ENCODE measurements at places on chromosomes 7 and 10. TPM values are rescaled to one million over a fixed set of nuclear protein-coding genes. Genes with fewer than 3 reads are reported as not detected.

DNA sequence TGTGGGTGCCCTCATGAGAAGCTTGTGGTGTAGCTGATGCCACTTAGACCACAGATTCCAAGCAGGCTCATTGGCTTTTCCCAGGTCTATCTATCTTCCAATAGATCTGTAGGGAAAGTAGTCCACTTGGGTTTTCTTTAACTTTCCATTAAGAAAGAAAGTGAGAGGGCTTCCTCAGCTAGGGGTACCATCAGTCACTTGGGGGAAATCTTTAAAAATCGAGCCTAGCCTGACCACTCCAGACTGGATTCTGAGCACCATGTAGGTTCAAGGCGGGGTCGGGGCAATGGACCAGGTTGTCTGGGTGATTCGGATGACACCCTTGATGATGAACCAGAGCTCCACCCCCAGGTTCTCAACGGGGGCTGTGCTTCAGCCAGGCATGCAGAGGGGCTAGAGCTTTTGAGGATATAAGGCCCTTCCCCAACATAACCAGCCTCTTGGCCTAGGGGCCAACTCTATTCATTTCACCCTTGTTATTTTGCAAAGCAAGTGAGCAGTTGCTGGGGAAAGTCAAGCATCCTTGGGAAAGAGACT is 27.0 kb downstream of the ITPRIP start:
- DNase-seq = no peak

DNA sequence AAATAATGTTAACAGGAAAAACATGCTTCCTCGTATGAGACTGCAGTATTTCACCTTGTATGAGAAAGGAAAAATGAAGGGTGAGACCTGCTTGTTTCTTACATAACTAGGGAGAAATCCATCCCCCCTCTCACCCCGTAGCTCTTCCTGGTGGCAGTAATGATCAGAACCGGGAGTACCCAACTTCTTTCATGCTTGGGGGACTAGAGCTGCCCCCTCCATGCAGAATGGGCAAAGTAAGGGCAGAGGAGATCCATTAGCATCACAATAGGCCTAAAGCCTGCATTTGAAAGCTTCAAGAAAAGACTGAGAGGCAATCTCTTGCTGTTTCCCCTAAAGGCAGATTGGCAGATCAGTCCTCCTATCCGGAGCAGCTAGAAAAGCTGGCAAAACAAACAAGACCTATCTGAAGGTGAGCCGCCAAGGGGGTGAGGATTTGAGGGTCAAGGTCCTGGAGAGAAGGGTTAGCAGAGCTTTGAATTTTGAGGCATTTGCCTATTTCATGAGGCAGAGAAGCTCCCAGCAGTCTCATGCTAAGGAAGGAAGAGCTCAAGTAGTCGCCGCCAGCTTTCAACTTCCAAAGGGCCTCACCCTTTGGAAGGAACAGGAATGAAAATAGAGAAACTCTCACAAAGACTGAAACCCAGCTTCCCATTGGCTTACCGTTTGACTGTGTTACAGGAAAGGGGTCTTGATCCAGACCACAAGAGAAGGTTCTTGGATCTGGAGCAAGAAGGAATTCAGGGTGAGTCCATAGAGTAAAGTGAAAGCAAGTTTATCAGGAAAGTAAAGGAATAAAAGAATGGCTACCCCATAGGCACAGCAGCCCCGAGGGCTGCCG is 36.2 kb downstream of the BAG3 start:
- peak; percentile 81 for DNase-seq

- DNase-seq = no peak
These were observed 1.8 kb downstream of the PARP12 start for GRCh38 chr7:140060788-140061606.

- DNase-seq = no peak
These were observed 6.6 kb upstream of the TPK1 start for GRCh38 chr7:144842377-144842851.

GRCh38 chr7:45143616-45144015 is 14.0 kb upstream of the RAMP3 start:
- DNase-seq = peak; percentile 51

GRCh38 chr10:18079665-18080295 is 60.4 kb upstream of the CACNB2 start:
- no peak for DNase-seq

- no peak for DNase-seq
These were observed 9.4 kb downstream of the HDAC9 start for GRCh38 chr7:18504965-18505364.

DNA sequence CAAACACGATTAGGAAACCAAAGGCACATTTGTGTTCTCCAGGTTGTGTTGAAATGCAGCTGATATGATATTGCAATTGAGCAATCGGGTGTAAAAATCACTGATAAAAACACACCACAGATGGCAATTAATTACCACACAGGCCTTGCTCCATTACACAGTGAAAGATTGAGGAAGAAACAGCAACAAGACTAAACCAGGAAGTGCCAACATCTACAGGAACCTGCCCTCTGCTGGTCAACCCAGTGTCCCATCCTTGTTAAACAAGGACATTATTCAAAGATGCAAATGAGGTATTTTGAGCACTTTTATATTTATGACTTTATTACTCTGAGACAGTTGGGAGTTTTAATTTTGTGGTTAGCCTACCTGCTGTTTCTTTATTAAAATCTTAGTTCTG is 765.6 kb upstream of the GHITM start:
- DNase-seq = peak; percentile 55

GRCh38 chr10:69825604-69826003 is 23.9 kb downstream of the COL13A1 start:
- DNase-seq = no peak

DNA sequence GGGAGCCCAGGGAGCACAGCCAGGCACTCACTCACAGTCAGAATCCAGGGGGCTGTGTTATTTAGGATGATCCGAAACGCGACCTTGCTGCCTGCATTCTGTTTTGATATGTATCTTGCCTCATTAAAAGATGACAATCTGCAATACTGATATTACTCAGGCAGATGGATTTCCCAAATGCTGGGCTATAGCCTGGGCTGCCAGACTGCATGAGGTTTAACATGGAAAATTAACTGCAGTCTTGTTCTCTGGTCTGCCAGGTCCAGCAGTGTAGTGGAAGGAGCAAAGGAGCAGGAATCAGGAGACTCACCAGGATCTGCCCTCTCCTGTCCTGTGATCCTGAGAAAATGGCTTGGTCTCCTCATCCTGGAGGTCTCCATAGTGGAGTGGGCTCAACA is 258.1 kb downstream of the PAXIP1 start:
- no peak for DNase-seq

DNA sequence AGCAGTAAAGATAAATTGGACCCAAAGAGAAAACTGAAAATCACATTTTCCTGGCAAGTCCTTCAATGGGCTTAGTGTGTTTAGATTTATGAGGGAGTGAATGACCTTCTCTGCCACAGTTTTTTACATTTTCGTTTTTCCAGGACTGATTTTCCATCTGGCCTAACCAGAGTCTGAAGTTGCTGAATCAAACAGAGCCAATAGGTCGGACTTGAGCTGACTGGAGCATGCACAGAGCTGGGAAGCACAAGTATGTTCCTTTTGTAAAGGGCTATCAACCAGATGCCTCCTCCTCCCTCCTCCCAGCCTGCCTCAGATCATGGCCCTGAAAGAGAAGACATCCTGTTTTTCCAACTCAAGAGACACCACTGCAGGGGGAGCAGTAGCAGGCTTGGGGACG is 126.0 kb upstream of the ANKRD1 start:
- DNase-seq = no peak

- DNase-seq = no peak
These were observed 222.6 kb downstream of the HTR7 start for GRCh38 chr10:90635111-90635765.

PTF1A gene
- total RNA-seq = not detected

DRGX gene
- total RNA-seq = not detected

CELF2 gene
- 9.7 TPM for total RNA-seq

HTR7 gene
- total RNA-seq = 16.8 TPM

EVX1 gene
- total RNA-seq = not detected

All from HT1080 (cell line).